ENCODE measurements at places on chromosomes 13 and 19. TPM values are rescaled to one million over a fixed set of nuclear protein-coding genes. Genes with fewer than 3 reads are reported as not detected.

Gene TNFSF13B
- total RNA-seq, result 0.74 TPM

Gene TNNI3
- total RNA-seq, result 0.98 TPM

Gene ZNF285
- total RNA-seq, result 24.6 TPM

Gene KLK3
- total RNA-seq, result not detected

Gene MATK
- 16.0 TPM for total RNA-seq

Gene MAMSTR
- 0.74 TPM for total RNA-seq

All from temporal lobe (tissue), 4 donors.